ENCODE measurements at places on chromosomes 7 and 10.
A peak's percentile ranks its signal among the peaks of the same experiment; 100 is the strongest.

DNA sequence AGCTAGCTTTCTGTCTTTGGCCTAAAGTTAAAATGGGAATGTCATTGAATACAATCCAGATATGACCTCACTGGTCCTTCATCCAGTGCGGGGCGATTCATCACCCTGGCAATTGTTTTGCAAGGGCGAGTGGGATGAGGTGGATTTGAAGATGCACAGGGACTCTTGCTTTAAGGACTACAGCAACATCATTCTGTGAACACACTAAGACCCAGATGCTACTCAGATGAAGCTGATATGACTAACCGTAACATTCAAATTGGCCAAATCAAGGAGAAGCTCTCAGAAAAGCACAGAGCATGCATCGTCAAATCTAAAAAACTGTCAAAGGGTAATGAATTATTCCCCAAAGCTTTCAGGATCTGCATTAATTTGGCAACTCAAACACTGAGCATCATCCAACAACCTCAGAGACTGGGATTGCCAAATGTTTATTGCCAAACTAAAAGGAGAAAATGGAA, 12.8 kb downstream of the CPA1 start:
- no peak for DNase-seq

GRCh38 chr7:156764016-156764669, 123.6 kb downstream of the RNF32 start:
- DNase-seq, result no peak

- no peak for DNase-seq
Observed at GRCh38 chr10:28354511-28354910, 51.6 kb upstream of the MPP7 start.

GRCh38 chr7:26090927-26091519, 61.0 kb upstream of the NFE2L3 start:
- no peak for DNase-seq

DNA sequence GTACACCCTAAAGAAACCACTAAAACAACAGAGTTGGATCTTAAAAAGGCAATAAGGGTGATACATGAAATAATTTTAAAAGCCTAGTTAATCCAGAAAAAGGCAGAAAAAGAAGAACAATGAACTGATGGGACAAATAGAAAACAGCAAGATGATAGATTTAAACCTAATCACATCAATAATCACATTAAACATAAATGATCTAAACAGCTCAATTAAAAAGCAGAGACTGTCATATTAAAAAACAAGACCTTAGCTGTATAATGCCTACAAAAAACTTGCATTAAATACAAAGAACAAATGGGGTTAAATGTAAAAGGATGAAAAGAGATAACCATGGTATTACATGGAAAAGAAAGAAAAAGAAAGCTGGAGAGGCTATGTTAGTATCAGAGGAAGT, 96.2 kb downstream of the RTKN2 start:
- DNase-seq, result no peak

DNA sequence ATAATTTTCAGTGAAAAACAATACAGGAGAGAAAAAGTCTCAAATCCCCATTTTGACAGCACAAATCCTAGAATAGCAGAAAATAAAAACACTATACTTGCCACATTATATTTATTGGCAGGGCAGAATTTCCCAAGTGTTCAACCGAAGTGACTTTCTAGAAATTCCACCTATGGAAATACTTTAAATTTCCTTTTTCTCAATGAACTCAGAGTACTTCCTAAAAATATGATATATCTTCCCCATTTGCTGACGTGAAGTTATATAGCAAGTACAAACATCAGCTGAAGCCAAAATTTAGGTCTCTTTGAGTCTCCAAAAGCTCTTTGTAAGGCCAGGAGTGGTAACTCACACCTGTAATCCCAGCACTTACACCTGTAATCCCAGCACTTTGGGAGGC, 83.3 kb downstream of the NT5C2 start:
- no peak for DNase-seq

- no peak for DNase-seq
Observed at GRCh38 chr10:56632537-56632936, 271.5 kb upstream of the ZWINT start.

GRCh38 chr7:152663931-152664330, 12.0 kb downstream of the XRCC2 start:
- no peak for DNase-seq

- DNase-seq, result no peak
Observed at GRCh38 chr7:94782777-94783176, 124.6 kb upstream of the PPP1R9A start.

DNA sequence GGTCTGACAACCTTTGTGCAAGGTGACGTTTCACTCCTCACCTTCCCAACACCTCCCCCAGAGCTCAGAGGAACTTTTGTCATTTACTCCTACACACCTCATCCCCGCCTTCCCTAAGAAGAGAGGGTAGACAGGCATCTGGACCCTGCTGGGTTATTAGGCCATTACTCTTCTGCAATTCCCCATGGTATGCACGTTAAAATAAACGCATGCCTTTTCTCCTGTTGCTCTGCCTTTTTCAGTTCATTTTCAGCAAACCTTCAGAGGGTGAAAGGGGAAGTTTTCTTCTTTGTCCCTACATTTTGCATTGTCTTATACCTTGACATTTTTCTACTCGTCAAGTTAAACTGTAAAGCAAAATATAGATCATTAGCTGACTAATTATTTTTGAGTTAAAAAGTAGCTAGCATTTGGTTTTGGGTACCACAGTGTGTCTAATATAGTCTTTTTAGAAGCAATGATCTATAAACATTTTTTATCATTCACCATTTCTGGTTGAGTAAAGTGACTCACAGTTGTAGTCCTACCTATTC, 10.5 kb upstream of the EDRF1 start:
- no peak for DNase-seq

- DNase-seq, result no peak
Observed at GRCh38 chr10:132100556-132101349, 35.0 kb downstream of the JAKMIP3 start.

DNA sequence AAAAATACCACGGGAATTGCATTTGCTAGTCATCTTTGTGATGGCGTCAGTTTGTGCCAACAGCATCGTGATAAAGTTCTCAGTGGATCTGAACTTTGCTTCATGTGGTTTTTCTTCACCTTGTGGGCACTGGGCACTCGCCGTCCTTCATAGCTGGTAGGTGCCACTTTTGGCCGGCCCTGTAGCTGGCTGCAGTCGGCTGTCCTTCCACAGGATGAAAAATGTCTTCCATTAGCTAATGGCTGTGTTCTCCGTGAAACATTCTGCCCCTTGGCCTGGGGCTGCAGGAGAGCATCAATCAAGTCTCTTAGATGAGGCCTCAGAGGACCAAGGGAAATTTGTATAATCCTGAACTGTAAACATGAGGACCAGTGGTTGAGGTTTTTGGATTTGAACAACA, 145.3 kb downstream of the DYNC1I1 start:
- DNase-seq, result no peak

DNA sequence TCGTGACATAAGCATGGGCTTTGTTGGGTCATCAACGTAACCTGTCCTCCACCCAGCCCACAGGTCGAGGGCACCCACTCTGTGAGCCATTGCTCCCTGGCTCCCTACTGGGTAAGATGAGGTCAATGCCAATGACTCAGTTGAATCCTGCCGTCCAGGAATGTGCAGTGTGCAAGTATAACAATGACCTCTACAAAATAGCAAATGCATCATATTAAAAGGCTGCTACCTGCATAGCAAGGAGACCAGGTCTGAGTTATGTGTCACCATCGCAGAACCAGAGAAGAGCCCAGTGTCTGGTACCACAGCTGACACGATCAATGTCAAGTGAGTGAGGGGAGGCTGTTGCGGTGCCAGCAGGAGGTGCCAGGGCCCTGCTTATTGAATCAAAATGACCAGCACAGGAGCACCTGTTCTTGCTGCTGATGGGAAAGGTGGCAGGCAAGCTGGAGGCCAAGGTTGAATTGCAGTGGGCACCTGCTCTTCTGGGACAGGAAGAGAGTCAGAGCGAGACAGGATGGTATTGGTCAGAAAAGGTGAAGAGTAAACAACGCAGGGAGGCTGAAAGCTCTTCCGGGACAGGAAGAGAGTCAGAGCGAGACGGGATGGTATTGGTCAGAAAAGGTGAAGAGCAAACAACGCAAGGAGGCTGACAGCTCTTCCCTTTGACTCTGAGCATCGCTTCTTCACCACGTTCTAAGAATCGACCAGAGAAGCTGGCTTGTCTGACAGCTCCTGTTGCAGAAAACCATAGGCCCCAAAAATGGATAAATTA, 108.7 kb upstream of the ADAM12 start:
- no peak for DNase-seq

DNA sequence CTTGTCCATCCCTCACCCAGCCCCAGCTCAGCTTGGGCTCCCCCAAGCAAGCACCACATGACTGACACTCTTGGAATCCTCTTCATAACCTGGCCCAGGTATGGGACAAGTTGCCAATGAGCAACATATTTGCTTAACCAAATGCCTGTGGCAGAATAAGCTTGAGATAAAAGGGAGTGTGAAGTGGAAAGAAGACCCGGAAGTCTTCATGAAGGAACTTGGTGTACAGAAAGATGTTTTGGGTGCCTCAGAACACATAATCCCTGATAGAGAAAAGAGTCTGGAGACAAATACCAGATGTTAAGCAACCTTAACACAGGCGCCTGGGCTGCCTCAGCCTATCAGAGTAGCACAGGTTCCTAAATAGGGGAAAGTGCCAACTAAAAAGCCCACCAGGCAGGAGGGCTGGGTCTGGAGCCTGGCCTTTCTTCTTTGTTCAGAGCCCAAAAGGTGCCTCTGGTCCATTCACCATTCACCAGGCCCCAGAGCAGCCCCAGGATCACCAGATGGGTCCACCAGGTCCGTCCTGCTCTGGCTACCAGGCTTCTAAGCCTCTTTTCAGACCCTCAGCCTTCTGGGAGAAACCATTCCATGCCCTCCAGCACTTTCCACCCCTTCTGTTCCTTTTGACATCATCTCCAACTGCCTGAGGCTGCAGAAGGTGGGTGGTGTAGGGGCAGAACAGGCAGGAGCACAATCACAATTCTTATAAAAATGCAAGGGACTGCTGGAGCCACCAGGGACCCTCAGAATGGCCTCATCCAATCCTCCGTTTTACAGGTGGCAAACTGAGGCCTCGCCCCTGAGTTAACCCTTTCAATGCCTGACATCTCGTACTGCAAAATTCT, 22.6 kb downstream of the KCNMA1 start:
- DNase-seq, result no peak

DNA sequence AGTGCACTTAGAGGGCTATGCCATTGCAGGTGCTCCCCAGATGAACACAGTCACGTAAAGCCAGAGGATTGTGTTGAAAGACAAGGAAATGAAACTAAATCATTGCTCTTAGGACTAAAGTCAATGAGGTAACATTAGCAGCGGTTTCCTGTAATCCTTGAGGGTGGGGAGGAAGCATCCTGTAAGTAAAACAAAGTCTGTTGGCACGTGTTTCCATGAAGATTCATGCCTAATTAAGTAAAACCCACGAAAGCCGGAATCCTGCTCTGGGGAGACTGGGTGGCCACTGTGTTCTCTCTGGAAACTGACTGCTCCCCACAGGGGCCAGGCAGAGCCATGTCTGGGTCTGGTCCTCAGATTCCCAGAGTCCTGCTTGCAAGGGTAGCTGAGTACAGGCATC, 18.3 kb downstream of the STEAP1B start:
- DNase-seq, result no peak

- DNase-seq, result no peak
Observed at GRCh38 chr10:129416155-129416554, 50.9 kb upstream of the MGMT start.

DNA sequence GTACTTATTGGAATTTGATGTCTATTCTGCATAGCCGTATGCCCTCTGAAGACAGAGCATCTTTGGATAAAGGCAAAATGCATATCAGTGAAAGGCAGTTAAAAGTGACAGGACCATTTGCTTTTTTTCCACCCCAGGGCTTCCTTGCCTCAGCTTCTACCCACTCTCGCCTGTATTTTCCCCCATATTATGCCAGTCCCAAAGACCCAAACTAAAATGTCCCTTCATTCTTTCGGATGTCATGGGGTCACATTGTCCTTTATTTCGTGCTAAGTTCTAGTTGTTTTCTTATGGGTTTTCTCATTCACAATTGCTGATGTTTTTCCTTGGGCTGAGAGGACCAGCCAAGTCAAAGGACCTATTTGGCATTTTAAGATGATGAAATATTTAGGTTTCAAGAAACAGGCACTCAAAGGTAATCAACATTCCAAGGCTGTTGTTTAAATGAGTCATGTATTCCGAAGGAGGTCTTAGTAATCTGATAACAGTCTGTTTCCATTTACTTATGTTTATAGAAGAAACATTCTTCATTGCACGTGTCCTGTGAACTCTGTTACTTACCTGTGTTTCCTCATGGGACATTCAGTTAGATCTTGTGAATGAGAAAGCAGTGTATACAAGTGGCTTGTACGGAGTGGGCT, 74.1 kb downstream of the DNAH11 start:
- no peak for DNase-seq

GRCh38 chr7:75850235-75850634, 28.6 kb upstream of the RHBDD2 start:
- DNase-seq, result no peak

- DNase-seq, result no peak
Observed at GRCh38 chr7:40175725-40176510, 41.1 kb downstream of the SUGCT start.

DNA sequence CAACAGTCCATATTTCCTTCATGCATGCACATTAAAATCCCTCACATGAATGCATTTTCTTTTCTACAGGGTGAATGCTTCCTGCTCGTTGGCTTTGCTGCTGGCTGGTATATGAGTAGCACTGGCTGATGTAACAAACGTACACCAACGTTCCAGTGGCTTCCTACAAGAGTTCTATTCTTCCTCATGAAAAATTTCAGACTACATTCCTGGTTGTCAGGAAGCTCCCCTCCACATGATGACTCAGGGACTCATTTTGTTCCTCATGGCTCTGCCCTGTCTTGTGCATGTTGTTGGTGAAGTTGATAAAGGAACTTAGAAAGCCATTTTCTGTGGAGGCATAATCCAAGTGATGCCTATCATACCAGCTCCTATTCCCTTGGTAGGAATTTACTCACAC, 470.7 kb upstream of the KLF6 start:
- no peak for DNase-seq

GRCh38 chr7:130963339-130963738, 229.3 kb upstream of the KLF14 start:
- DNase-seq, result no peak

DNA sequence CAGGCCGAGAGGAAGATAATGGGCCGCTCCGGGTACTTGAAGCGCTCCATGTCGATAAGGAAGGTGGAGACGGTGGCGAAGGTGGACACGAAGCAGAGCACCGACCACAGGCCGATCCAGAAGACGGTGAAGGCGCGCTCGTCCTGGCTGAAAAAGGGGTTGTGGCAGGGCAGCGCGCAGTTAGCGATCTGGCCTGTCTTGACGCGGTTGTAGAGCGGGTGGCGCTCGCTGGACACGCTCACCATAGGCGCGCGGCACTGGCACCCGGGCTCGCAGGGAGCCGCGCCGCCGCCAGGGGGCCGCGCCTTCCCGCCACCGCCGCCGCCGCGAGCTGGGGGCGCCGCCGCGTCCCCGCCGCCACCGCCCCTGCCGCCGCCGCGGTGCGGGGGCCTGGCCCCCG, 1.6 kb downstream of the FZD8 start:
- DNase-seq, result no peak

GRCh38 chr10:47264797-47265281, 35.2 kb upstream of the GDF10 start:
- DNase-seq, result peak; percentile 34
